ENCODE measurements at places on chromosomes 7 and 10.

DNA sequence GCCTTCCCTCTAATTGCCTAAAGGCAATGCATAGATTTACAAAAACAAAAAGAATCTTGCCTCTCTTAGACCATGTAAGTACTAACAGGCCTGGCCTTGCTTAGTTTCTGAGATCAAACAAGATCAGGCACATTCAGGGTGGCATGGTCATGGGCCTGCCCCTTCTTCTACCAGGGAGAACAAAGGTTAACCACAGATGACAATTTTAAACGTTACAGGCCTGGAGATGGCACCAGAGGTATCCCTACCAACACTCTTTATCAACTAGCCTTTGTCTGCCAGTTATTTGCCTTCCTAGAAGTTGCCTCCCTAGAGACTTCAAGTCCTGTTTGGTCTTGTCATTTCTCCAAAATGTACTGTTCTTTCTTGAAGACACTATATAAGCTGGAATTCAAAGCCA, 252.6 kb downstream of the DOCK4 start:
- no peak for DNase-seq

DNA sequence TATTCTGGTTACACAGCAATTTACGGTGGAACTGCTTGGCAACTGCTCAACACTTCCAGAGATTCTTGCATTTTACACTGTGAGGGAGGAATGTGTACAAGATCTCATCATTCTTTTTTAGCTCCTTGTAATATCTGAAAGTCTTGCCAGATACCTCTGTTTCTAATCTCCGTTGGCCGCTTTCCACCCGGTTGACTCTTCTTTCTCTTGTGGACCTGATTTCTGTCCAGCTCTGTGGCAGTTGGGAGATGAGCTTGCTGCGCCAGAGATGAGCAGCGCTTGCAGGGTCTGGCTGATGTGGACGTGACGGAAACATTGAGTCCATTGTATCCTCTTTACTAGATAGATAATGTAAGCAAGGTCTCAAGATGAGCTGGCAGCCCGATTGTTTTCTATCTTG, 27.6 kb downstream of the SPAG6 start:
- no peak for DNase-seq

DNA sequence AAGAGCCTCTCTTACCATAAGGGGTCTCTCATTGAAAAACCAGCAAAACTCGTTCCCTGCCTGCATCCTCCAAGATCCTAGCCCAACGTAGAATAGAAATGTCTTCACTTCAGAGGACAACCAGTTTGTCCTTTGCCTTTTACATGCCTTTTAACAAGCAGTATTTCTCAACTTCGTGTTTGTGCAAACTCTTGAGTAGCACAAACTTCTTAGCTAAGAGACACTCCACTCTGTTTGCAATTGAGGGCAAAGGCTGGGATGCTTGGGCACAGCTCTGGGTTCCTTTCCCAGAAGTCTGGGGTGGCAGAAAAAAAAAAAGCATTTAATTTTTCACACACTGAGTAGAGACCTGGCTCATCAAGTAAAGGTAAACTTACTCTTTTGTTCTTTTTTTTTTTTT, 19.5 kb upstream of the KCTD7 start:
- DNase-seq = no peak

DNA sequence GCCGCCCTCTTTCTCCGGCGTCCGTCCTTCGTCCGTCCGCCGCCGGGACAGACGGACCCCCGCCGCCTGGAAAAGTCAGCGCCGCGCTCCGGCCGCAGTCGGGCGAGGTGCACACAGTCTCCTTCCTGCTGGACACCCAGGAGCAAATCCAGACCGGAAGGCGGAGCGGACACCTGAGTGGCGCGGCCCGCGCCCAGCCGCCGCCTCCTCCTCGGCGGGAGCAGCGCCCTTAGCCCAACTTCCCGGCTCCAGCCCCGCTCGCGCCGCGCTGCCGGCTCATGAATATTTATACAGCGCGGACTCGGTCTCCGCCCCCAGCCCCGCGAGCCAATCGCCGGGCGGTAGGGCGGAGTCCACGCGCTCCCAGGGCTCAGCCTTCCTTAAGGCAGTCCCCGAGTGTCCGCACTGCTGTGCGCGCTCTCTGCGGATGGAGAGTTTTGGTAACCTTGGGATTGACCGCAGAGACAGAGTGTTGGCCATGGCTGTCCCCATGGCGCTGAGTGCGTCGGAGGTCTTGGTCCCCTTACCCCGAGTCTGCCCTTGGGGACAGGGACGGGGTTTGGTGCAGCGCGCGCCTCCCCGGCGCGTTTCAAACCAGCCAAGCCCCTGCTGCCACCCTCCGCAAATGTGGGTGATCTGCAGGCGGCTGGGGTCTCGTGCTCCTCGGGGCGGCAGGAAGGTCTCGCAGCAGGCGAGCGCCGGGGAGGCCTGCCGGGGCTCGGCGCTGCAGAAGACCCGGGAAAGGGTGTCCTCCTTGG, at the start of gene FZD8:
FZD8 (minus strand) TSS at position 262 of the 758 bp plus-strand sequence. CDS start 867 bp downstream, outside the sequence.
- peak; percentile 94 for DNase-seq

DNA sequence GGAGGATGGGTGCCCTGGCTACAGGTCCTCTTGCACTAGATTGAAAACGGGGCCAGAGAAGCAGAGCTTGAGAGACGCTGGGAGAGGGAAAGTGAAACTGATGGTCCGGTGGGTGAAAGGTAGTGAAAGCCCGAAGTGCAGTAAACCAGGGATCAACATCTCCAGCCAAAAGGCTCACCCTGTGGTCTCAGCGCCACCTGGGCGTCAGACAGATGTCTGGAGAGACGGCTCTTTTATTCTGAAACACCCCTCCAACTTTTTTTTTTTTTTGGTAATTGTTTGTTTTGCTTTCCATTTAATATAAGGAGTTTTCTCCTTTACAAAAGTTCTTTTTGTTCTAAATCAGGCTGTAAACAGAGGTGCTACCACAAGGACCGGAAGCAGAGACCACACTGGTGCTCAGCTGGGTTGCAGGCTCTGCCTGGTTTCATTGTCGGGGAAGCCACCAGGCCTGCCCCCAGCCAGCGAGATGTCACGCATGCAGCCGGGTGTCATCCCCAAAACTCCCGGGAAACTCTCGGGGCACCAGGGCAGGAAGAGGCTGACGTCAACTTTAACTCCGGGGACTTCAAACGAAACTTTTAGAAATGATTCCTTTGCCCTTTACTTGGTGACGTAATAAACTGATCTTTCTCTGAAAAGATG, 11.2 kb downstream of the IL2RA start:
- no peak for DNase-seq

GRCh38 chr7:43303740-43304241, 191.3 kb downstream of the HECW1 start:
- DNase-seq = no peak

GRCh38 chr10:86321568-86321967, 45.0 kb downstream of the GRID1 start:
- no peak for DNase-seq

GRCh38 chr7:129854401-129854800, 98.4 kb downstream of the UBE2H start:
- no peak for DNase-seq

DNA sequence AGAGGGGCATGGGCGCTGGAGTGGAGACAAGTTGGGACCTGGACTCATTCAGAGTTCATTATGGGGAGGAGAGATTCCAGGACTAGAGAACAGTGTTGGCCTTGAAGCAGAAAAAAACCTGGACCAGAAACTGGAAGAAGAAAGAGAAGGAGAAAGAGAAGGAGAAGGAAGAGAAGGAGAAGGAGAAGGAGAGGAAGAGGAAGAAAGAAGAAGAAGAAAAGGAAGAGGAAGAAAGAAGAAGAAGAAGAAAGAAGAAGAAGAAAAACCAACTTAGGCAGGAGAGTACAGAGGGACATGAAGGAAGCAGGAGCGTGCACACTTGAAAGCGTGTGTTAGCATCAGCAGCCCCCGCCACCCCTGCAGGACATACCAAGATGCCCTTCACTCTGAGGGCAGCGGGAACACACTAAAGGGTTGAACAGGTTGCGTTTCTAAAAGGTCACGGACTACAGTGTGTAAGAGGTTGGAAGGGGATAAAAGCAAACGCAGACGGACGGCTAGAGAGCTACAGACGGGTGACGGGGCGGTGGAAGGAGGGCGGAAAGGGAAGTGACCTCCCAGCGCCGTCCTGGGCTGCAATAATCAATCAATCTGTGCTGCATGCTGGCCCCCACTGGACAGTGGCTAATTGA, 95.3 kb downstream of the SEC61G start:
- no peak for DNase-seq

DNA sequence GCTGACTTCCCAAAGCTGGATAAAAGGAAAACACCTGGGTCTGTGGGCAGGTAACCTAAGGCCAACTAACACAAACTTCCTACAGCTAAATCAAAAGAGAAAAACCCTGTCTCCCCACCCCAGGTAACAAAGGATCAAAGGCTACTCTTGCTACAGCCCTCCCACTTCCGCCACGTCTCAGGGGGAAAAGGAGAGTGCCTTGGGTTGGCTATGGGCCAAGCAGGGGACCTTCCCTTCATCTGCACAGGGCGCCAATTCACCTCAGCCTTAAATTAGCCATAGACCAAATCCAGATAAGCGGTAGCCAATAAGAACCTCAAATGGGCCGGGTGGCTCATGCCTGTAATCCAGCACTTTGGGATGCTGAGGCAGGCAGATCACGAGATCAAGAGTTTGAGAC, 69.1 kb upstream of the LANCL2 start:
- no peak for DNase-seq

DNA sequence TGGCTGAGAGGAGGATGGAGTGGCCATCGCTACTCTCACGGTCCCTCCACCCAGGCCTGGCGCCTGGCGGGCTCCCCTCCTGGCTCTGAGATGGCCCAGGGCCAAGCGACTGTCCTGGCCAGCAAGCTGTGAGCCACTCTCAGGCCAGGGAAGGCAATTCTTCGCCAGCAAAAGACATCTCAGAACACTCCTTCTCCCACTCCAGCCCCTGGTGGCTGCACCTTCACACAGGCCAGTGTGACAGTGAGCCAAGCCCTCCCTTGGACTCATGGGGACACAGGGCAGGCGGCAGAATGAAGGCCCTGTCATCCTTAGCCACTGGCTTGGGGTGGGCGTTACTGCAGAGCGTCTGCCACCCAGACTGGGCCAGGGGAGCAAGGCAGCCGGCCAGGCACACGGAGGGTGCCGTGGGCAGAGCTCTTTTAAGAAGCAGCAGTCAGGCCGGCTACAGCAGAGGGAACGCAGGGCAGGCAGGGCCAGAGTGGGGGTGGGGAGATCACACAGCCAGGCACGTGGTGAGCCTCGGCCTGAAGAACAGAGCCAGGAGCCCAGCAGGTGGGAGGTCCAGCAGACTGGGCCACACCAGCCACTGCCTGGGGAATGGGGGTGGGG, 14.4 kb downstream of the STK32C start:
- DNase-seq = no peak

- DNase-seq = no peak
Observed at GRCh38 chr10:4194231-4194630, 409.2 kb upstream of the KLF6 start.

- DNase-seq = no peak
Observed at GRCh38 chr7:83996879-83997278, 197.7 kb downstream of the SEMA3A start.

DNA sequence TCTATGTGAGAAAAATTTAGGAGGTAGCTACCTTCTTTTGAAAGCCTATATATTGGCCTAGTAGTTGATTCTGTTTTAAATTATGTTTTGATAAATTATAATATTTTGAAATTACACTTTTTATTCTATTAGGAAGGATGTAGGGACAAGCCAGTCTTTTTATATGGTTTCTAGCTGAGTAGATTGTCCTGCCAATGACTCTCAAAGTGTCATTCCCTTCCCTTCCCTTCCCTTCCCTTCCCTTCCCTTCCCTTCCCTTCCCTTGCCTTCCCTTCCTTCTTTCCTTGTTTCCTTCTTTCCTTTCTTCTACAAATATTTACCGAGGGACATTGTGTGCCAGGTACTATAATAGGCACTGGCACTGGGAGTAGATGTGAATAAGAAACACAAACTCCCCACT, 99.7 kb upstream of the HDAC9 start:
- no peak for DNase-seq

DNA sequence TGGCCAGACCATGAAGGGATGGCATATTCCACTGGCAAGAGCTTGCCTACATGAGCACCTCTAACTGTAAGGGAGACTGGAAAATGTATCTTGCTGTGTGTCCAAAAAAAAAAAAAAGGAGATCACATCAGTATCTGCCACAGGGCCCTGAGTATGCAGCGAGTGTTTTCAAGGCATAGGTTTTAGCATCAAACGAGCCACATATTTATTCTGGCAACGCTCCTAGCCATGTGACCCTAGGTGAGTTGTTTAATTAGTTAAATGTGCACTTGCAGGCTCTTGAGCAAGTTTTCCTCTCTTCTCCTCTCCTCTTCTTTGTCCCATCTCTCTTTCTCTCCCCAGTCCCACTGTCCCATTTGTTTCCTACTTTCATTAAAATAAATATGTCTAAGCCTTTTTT, 428.7 kb upstream of the AKR1E2 start:
- no peak for DNase-seq
